ENCODE measurements at places on chromosomes 5 and 9. TPM values are rescaled to one million over a fixed set of nuclear protein-coding genes. Genes with fewer than 3 reads are reported as not detected.

DNA sequence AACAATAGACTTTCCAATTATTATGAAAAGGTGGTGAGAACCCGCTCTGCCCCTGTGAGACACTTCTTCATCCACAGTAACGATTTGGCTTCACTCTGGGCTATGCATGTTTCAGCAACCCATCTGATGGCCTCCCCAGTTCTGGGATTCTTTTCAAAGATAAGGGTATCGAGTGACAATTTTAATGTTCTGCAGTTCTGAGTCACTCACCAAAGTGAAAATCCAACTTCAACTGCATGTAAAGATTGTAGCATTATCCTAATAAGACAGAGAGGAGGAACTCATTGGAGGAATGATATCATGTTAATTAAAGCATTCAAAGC is 1078.3 kb upstream of the SEMA6A start:
- no peak for DNase-seq

DNA sequence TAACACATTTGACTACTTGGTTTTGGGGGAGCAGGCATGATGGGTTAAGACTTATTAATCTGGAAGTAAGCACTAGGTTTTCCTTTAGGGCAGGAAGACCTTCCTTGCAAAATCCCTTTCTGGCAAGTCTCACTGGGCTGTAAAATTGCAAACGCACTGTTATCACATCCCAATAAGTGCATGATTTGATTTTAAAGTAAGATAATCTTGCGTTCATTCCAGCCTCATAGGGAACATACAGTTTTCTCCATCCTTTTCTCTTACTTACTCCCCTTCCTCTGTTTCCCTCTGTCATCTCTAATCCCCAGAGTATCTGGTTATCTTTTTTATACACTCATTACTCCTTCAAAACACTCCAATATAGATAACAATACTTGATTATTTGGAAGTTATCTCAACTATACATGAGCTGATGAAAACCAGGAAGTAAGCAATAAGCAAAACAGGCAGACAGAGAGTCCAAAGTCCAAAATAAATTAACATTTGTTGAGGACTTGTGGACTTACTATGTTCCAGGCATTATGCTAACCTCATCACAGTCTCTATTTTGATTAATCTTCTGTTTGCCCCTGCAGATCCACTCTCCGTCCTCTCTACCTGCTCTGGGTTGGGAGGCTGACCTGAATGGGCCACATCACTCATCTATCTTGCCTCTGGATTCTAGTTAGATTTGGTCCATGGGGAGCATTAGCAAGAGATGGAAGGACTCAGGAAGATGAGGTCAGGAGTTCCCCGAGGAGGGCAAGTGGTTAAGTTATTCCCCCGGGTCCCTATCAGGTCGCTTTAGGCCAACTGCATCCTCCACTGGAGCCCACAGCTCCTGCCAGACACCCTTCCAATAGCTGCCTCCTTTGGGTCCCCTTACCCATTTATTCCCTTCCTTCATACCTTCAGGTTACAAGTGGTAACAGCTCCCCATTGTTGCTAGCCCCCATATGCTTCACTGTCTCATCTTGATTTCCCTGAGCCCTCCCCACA is 60.2 kb downstream of the SLC22A5 start:
- DNase-seq = no peak

DNA sequence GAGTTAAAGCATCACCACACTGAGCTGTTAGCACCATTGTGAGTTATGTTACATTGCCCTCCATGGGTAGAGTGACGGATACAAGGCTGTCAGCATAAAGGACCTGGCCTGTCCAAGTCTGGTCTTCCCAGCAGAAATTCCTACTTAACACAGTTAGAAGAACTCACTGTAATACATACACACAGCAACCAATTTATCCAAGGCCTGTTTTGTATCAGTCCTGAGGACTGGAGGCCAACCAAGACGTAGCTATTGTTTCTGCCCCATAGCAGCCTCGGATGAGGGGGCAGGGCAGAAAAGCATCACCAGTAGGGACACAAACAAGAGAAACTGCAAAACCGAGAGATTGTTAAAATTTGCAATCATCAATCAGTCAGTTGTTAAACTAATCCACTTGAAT is 66.0 kb upstream of the CKMT2 start:
- no peak for DNase-seq

- DNase-seq = no peak
These were observed 107.0 kb upstream of the CLINT1 start for GRCh38 chr5:157965989-157966388.

DNA sequence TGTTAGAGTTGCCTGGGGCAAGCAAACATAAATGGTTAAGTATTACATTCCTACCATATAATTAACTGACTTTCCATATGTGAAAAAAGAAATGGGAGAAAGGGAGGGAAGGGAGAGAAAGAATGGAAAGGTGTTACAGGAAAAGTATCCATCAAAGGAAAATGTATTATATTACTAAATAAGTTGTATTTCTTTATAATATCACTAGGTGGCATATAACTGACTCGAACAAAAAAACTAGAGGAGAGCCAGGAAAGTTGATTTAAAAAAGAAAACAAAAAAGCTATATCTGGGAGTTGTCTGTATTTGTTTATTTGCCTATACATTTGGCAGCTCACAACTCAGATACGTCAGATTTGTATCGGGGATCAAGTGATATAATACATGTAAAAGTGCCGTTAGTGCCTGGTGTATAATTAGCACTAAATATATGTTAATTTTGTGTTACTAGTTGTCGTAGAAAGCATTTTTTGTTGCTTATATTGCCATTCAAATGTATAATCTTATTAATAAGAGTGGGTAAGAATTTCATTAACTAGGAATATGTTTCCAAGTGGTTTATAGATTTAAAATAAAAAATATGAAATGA is 59.6 kb upstream of the ADAMTS19 start:
- no peak for DNase-seq

Gene SMIM27
- total RNA-seq = 3.3 TPM

GRCh38 chr5:108661590-108662219 is 86.0 kb upstream of the FER start:
- DNase-seq = no peak

GRCh38 chr9:99414321-99414720 is 192.2 kb downstream of the SEC61B start:
- DNase-seq = no peak

Gene CLIC3
- not detected for total RNA-seq

Gene IL5
- total RNA-seq = not detected

DNA sequence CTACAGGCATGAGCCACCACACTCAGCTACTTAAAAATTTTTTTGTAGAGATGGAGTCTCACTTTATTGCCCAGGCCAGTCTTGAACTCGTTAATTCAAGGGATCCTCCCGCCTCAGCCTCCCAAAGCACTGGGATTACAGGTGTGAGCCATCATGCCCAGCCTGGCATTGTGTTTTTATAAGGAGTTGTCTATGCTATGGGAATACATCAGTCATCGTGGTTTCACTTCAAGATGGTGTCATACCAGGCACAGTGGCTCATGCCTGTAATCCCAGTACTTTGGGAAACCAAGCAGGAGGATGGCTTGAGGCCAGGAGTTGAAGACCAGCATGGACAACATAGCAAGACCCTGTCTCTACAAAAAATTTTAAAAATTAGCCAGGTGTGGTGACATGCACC is 49.7 kb downstream of the CYSTM1 start:
- no peak for DNase-seq

- no peak for DNase-seq
These were observed 21.4 kb upstream of the ISOC1 start for GRCh38 chr5:129073111-129073510.
